Coronary artery (tissue), 2 donors: ENCODE measurements at places on chromosomes 11 and 22.

- no peak for DNase-seq
Observed at GRCh38 chr22:49534386-49534785, 293.3 kb downstream of the BRD1 start.

DNA sequence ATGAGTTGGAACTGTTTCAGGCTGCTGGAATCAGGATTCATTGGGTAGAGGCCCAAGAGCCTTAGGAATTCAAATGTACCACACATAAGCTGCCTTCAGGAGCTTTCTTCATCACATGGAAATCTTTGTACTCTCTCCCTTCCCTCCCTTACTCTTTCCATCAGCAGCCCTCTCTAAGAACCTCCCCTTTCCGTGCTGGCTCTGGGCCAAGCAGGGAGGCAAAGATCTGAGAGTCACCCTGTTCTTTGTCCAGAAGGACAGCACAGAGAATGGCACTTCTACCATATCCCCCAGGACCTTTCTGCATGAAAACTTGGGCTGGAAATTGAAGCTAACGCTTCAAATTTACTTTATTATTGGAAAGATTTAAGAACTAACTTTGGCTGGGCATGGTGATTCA lies 20.7 kb upstream of the TPBGL start:
- DNase-seq, result no peak

DNA sequence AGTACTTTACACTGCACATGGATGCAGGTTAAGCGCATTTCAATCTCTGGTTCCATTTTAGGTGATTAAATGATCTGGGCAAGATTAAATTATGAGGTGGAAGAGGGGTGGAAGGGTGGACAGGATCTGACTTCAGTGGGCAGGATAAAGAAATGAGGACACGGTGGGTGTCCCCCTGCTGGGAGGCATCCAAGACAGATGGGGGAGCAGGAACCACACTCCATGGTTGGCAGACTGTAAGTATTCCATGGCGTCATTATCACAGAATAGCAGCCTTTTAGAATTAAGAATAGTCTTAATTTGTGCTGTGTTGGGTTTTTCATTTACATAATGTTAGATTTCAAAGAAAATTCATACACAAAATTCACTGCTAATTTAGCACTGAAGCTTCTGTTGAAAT lies 7.6 kb upstream of the SORL1 start:
- no peak for DNase-seq

DNA sequence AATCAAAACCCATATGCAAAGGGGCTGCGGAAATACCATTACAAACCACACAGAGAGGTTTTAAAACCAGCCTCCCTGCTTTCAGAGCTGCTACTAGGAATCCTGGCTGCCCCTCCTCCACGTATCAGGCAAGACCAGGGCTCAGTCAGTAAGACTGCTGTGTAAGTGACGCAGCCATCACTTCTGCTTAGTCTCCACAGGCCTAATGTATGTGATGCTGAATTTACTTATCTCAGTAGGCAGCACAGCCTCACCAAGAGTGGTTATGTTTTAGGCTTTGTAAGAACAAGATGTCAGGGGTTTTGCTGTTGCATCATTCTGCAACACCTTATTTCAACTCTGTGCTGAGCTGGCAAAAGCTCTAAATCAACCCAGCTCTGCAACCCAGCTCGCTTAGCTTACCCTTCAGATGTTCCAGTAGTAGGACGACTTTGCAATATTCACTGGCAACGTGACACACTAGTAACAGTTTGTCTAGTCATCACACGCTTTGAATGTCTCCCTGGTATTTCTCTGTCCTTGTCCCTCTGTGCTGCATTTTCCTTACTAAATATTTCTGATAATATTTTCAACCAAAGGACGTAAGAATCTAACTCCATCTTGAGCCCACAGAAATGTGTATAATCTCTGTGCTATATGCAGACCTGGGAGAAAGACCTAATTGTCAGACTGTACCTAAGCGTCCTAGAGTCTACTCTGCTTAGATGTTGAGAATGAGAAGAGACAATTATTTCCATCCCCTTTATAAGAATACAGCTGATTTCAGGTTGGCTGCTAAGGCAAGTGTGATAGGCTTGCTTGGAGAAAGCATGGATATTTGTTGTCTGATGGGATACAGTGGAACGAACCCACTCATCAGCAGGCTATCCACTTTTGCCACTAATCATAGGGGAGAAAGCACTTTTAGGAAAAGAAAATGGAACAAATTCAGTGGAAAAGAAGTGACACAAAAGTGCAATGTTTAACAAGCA lies 72.2 kb downstream of the LARGE2 start:
- DNase-seq, result no peak

DNA sequence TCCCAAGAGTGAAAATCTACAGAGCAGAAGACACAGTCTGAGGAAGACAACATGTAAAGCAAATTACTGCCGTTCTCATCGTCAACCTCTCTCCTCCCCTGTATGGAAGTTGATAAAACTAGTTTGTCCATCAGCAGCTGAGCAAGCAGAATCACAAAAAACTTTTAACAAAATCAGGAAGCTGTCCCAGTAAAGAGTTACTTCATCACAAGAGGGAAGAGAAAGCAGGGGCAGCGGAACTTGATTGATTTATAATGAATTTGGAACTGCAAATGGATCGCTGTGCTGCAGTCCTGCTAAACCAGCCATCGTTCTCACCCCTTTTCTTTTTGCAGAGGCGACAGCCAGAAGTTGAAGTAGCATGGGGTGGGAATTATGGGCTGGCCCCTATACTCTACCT lies 13.7 kb upstream of the UCP3 start:
- DNase-seq, result peak; percentile 33

DNA sequence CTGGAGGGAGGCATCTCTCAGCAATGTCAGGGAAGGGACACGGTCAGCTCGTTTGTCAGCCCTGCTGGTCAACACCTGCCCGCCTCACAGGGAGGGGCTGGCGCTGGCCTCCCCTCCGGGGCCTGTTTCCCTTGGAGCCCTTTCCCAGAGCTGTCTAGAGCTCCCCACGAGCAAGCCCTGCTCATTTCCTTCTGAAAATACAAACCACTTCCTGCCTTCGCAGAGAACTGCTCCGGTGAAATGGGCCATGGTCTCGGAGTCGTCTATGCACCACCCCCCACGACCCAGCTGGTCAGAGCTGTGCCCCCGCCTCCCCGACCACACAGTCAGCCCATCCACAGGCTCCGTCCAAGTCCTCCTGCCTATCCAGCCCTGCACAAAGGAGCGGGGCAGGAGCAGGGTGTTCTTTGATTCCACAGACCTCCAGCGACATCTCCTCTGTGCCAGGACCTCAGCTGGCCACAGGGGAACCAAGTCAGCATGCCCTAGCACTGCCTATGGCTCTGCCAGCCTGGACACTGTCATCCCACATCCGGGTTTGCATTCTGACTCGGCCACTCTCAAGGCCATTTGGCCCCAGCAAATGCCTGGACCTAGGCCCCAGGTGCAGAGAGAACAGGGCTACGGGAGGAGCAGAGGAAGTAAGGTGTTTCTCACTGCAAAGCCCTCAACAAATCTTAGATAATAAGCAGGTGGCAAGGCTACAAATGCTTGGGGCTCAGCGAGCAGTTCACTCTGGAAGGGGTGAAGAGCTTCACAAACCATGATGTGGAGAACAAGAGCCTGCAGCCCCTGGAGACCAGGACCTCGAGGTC lies 82.1 kb upstream of the WNT11 start:
- no peak for DNase-seq

GRCh38 chr11:100442017-100442416 lies 245.1 kb upstream of the ARHGAP42 start:
- no peak for DNase-seq

DNA sequence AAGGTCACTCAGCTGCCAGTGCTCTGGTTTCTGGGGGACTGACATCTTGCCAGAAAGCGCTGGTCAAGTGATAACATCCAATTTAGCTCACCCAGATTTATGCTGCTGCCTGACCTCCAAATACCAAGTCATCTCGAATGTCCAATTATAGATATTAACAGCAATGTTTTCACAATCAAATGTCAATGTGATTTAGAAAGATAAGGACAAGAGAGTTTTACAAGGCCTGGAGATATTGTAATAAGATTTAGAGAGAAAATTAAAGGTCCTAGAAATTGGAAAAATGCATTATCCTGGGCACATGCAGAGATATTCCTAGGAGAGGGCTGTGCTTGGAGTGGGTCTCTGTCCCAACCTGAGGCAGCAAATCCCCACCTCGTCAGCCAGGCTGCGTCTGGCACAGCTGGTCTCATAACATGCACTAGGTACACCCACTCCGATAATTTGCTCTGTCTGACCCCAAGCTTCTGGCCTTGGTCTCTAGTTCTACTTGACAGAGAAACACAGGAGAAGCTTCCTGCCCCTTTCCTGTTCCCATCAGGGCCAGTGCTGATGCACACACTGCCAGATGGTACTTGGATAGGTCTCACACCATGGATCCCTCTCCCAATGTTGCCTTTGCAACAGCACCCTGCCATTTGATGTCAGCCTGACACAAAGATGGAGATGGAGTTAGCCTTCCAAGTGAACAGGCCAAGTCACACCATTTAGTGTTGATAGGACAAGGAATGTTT lies 28.6 kb downstream of the USH1C start:
- no peak for DNase-seq

GRCh38 chr22:47446821-47447810 lies 684.7 kb downstream of the TBC1D22A start:
- no peak for DNase-seq

DNA sequence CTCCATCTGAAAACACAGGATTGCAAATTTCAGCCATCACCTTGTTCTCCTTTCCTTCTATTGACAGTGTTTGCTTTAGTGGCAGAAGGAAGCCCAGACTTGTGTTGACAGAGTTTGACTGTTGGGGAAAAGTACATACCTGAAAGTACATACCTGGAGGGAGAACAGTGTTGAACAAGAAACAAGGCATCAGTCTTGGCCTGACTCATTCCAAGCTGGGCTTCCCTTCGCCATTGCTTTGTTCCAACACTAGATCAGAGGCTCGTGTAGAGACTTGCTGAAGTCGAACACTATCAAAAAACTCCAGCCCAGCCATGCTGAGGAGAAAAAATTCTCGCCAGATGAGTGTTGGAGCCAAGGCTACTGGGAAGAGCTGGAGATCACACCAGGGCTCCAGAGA lies 133.4 kb downstream of the BBOX1 start:
- DNase-seq, result no peak

- DNase-seq, result no peak
Observed at GRCh38 chr11:27820249-27820648, 120.0 kb upstream of the BDNF start.

- DNase-seq, result no peak
Observed at GRCh38 chr11:131665344-131665968, 295.0 kb downstream of the NTM start.
